ENCODE measurements at places on chromosomes 13 and 19.

GRCh38 chr13:82292334-82292733, 1589.9 kb downstream of the SLITRK1 start:
- DNase-seq, result no peak

- DNase-seq, result peak; percentile 93
These were observed 38.8 kb upstream of the GATAD2A start for GRCh38 chr19:19366434-19367396.

DNA sequence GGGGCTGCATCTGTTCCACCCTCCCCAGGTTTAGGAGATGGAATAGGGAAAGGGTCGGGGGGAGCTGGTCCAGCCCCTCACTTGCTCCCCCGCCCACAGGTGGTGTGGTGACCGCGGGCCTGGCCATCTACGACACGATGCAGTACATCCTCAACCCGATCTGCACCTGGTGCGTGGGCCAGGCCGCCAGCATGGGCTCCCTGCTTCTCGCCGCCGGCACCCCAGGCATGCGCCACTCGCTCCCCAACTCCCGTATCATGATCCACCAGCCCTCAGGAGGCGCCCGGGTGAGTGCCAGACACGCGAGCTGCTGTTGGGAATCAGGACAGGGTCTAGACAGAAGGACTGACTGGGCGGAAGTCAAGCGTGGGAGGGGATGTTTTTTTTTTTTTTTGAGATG, 3.0 kb downstream of the CLPP start:
- no peak for DNase-seq

DNA sequence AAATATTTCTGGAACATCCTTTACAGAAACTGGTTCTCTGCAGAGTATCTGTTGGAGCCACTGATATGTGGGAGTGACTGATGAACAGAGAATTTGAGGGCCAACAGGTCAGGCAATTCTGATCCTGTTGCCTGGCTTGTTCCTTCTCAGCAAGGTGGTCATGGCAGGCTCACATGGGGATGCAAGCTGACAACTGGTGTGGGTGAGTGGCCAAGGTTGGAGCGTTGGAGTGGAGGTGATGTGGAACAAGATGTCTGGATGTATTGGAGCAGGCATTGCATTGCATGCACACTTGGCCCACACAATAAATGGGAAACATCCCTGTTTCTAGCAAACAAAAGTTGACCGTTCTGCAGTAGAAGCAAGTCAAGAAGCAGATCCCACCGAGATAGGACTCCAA, 380.7 kb downstream of the ZNF536 start:
- no peak for DNase-seq

- peak; percentile 11 for DNase-seq
These were observed 4.1 kb downstream of the CCDC169 start for GRCh38 chr13:36293497-36293896.
